ENCODE measurements at places on chromosomes 7 and 10.

DNA sequence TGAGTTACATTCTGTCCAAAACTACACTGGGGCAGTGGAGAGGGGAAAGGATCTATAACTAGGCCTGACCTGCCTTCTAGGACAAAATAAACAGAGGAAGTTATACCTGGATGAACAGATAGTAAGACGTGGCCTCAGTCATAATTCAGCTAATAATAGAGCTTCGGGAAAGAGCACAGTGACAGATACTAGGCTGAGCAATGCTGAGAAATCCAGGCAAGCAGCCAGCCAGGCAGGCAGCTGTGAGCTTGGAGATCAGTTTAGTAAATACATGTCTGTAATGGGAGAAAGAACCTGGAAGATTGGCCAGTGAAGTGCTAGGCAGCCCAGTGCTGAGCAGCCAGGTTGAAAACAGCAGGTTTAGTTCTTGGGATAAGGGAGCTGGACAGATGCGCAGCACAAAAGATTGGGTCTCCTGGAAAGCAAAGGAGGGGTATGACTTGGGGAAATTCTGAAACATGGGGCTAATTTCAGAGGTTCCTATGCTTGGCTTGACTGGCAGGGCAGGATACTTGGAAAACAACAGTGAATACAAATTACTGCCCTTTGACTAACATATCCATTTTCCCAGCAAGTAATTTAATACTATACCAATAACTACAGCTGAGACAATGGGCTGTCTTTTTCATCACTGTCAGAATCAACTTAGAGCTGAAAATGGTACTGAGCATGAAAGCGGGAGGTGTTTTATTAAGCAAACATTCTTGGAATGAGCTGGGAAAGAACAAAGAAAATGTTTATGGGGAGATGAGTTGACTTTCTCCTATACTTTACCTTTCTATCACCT, 140.8 kb downstream of the DGKB start:
- DNase-seq = peak; percentile 91

GRCh38 chr10:133249094-133249780, 11.6 kb downstream of the VENTX start:
- DNase-seq = no peak

DNA sequence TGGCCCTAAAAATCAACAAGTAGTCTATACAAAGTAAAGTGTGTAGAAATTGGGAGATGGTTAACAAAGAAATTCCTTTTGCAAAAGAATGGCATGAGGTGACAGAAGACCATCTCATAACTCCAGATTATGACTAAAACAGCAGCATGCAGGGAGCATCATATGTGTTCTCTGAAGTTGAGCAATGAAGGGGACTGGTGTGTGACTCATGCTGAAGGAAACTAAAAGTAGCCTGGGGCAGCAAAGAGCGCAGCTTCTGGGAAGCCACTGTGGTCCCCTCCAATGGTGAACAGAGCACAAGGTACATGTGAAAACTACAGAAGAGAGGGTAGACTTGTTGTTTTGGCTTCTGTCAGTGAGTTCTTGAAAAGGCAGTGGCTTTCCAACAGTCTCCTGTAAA, 133.4 kb downstream of the MACC1 start:
- no peak for DNase-seq

GRCh38 chr10:15321431-15322341, 49.4 kb downstream of the FAM171A1 start:
- DNase-seq = no peak

DNA sequence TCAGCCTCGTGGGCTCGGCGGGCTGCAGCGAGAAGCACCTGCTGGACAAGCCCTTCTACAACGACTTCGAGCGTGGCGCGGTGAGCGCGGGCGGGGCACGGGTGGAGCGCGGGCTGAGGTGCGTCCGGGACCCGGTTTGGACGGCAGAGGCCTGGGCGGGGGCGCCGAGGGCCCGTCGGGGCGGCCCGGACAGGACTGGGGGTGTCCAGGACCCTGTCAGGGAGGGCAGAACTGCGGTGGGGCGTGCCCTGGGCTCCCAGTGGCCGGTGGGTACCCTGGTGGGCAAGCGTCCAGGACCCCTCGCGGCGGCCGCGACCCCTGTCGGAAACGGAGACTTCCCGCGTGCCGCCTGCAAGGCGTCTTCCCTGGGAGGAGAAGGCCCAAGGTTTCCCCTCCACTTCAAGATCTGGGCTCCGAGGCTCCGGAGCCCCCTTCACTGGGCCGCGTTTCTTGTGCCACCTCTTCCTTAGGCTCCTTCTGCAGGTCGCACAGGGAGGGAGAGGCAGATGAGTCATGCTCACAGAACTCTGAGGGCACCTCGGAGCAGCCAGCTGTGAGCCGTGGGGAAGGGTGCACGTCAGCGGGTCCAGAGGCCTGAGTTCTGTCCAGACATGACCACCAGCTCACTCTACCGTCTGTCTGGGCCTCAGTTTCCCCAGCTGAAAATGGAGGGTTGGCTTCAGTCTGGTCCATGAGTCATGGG, 485 bp downstream of the ALOX5 start:
- no peak for DNase-seq

GRCh38 chr10:97736403-97736901, 476 bp upstream of the ZFYVE27 start:
- DNase-seq = no peak

DNA sequence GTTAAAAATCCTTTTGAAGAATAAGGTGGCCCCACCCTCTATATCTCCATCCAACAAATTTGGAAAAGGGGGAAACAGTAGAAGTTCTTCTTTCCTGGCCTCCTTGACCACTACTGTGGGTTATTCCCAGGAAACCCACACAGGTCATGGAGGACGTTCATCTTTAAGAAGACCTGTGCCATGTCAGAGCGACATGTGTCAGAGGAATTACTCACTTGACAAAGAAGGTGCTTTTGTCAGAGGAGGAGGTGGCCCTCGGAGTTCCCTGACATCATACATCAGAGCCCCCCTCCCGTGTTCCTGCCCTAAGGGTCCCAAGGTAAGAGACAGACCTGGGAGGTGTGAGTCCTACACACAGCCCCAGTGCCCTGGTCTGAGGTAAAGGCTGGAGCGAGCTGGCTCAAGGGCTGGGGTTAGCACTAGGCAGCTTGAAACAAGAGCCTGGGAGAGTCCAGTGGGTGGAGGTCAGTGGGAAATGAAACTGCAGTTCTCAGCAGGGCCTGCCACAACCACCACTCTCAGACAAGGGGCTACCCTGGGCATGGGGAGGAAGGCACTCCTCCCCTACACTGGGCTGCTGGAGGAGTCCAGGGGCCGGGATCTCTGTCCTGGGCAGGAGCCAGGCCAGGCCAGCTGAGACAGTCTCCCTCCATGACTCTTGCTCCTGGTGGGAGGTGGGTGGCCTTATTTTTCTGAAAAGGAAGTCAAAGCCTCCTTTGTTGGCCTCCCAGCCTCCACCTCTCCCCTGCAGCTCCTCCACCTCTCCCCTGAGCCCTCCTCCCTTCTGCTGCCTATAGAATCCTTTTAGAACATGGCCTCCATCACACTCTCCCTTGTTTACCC, 21.8 kb upstream of the ZMIZ1 start:
- DNase-seq = no peak

- no peak for DNase-seq
Observed at GRCh38 chr7:21160401-21160800, 267.5 kb upstream of the SP4 start.

- no peak for DNase-seq
Observed at GRCh38 chr10:96511044-96511945, 2.4 kb downstream of the TLL2 start.

DNA sequence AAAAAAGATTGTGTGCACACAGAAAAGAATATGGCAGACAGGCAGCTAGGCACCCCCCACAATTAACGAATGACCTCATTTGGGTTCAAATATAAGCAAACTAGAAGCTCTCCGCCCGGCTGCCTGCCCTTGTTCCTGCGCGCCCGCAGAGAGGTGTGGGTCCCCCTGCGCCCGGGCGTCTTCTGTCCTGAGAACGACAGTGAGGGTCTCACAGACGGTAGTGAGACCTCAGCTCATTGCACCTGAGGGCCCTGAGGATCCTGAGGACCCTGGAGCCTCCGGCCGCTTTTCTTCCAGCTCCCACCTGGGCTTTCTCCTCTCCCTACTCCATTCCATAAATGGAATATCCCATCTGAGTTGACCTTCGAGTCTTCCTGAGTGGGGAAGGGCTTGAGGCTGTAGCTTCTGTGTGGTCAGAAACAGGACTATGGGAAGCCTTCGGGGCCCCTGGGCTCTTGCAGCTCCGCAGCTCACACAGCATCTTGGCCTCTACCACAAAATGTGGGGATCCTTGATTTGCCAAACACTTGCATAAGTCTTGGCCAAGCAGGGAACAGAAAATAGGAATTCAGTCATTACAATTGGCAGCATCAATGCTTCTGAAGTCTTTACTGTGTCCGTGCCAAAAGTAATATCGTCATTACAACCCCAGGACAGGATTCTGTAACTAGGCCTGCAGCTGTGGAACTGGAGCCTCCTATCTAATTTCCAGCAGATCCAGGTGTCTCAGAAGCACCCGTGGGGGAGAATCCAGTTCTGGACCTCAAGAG, 43.8 kb downstream of the JAKMIP3 start:
- no peak for DNase-seq

DNA sequence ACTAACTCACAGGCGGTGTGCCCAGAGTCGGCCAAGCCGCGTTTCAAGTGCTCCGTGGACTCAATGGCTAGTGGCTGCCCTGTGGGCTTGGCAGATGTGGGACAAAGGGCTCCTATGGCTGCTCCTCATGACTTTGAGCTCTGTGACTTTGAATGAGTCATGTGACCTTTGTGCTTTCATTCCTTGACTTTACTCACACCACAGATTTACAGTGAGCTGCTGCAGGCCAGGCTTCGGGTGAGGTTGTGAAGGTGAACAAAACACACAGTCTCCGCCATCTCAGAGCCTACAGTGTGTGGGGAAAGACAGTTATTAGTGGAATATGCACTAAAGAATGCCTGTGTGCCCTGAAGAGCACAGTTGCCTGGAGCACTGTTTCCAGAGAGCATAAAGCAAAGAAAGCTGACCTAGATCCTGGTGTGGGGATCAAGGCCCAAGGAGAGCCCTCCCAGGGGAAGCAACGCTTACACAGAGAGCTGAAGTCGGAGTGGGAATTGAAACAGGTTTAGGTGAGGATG, 29.7 kb upstream of the PLEKHA1 start:
- no peak for DNase-seq

All from NCI-H1105 (cell line).